T-helper 17 cell (primary cell): ENCODE measurements at places on chromosomes 2 and 18. TPM values are rescaled to one million over a fixed set of nuclear protein-coding genes. Genes with fewer than 3 reads are reported as not detected.

GRCh38 chr2:238585836-238586821 lies 159.4 kb downstream of the ASB1 start:
- no peaks in the 10 kb centered on the region for H3K4me1 ChIP-seq
- H3K27ac ChIP-seq, result no peak overlapping the region
- H3K4me3 ChIP-seq, result no peak overlapping the region
- H3K36me3 ChIP-seq, result no peaks in the 10 kb centered on the region

- peak overlapping the region; percentile 62 for H3K27ac ChIP-seq
- peaks cover 10% of the 10 kb centered on the region for H3K4me1 ChIP-seq
- H3K27me3 ChIP-seq, result peaks cover 13% of the 10 kb centered on the region
- no peaks in the 10 kb centered on the region for H3K36me3 ChIP-seq
- H3K4me3 ChIP-seq, result no peak overlapping the region
- no peak for DNase-seq
Measured at GRCh38 chr2:159152128-159152778, 134.2 kb downstream of the WDSUB1 start.

DNA sequence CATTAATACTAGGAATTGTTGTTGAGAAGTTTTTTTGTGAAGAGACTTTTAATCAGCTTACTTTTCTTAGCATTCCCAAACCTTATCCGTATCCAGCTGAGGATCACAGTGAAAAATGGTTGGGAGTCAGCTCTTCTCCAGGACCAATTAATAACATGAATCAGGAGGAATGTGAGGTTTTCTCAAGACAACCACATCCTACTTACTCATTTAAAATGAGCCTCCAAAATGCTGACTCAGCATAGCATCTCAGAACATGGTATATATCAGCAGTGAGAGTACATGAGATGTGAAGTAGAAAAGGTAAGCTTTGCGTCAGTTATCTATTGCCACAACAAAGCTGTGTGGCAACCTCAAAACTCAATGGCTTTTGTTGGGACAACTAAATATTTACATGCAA lies 140.3 kb downstream of the NRP2 start:
- H3K4me1 ChIP-seq, result no peaks in the 10 kb centered on the region
- no peaks in the 10 kb centered on the region for H3K36me3 ChIP-seq
- H3K4me3 ChIP-seq, result no peak overlapping the region
- no peak for DNase-seq
- no peak overlapping the region for H3K27ac ChIP-seq

GRCh38 chr18:69680123-69680522 lies 267.6 kb downstream of the CD226 start:
- peaks cover 3% of the 10 kb centered on the region for H3K4me1 ChIP-seq
- no peak for DNase-seq
- H3K36me3 ChIP-seq, result no peaks in the 10 kb centered on the region

GRCh38 chr2:217759991-217760390 lies 242.8 kb downstream of the TNS1 start:
- peaks cover 17% of the 10 kb centered on the region for H3K4me1 ChIP-seq
- H3K27ac ChIP-seq, result no peak overlapping the region
- no peaks in the 10 kb centered on the region for H3K36me3 ChIP-seq
- DNase-seq, result no peak
- H3K4me3 ChIP-seq, result no peak overlapping the region

DNA sequence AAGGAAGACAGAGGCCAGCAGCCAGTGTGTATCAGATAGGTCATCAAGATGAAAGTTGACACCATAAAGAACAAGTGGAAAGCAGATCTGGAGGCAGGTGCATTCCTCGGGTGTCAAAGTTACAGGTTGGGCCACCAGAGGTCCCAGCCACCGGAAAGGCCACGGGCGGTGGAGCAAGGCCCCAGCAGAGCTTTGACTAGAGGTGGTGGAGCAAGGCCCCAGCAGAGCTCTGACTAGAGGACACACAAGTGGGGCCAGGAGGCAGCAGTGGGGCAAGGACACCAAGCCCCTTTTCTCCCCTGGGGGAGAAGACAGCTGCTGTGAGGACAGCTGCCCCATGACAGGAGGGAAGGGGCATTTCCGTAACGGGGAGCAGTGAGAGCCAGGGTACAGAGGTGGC lies 115.1 kb downstream of the GYPC start:
- H3K27ac ChIP-seq, result no peak overlapping the region
- no peak for DNase-seq
- H3K4me1 ChIP-seq, result peaks cover 32% of the 10 kb centered on the region
- H3K36me3 ChIP-seq, result peaks cover 11% of the 10 kb centered on the region
- peak overlapping the region; percentile 41 for H3K4me3 ChIP-seq

GRCh38 chr2:119157850-119158511 lies 570 bp downstream of the C1QL2 start:
- H3K4me3 ChIP-seq, result no peak overlapping the region
- peaks cover 48% of the 10 kb centered on the region for H3K27me3 ChIP-seq
- no peak for DNase-seq
- no peak overlapping the region for H3K27ac ChIP-seq
- peaks cover 3% of the 10 kb centered on the region for H3K4me1 ChIP-seq

DNA sequence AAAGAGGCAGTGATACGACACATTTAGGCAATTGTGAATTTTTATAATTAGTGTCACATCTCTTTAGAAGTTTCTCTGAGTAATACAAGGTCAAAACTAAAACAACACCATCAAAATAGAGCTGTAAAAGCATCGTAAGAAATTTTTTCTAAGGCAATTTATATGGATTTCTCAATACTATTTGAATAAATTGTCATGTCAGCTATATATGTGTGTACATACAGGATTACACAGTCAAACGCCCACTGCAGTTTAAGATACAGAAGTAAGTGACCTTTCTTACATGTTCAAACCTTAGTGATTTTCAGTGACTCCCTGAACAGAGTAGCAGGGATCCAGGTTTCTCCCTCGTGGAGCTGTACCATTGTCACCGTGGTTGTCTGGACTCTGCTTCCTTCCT lies 129.1 kb upstream of the CBLN2 start:
- H3K27ac ChIP-seq, result no peak overlapping the region
- no peaks in the 10 kb centered on the region for H3K27me3 ChIP-seq
- no peaks in the 10 kb centered on the region for H3K36me3 ChIP-seq
- no peaks in the 10 kb centered on the region for H3K4me1 ChIP-seq

DNA sequence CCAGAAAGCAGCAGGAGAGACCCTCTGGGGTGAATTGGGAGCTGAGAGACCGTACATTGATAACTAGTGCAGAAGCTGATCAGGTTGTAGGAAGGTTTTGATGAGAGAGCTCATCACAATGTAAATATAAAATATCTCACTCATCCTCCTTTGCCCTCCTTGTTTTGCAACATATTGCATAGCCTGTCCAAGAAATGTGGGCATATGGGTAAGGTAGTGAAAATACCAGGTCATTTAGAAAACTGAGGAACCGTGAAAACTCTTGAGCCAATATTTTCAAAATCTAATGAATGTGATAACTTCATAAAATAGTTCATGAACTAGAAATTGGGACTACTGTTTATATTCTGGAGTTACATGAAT lies 31.4 kb downstream of the C18orf54 start:
- no peak for DNase-seq
- no peak overlapping the region for H3K4me3 ChIP-seq
- H3K27me3 ChIP-seq, result peaks cover 15% of the 10 kb centered on the region
- H3K27ac ChIP-seq, result no peak overlapping the region

- no peaks in the 10 kb centered on the region for H3K27me3 ChIP-seq
- no peaks in the 10 kb centered on the region for H3K4me1 ChIP-seq
- no peak for DNase-seq
- no peak overlapping the region for H3K4me3 ChIP-seq
- peaks cover 4% of the 10 kb centered on the region for H3K36me3 ChIP-seq
- no peak overlapping the region for H3K27ac ChIP-seq
Measured at GRCh38 chr18:35695384-35695783, 113.8 kb downstream of the GALNT1 start.

DNA sequence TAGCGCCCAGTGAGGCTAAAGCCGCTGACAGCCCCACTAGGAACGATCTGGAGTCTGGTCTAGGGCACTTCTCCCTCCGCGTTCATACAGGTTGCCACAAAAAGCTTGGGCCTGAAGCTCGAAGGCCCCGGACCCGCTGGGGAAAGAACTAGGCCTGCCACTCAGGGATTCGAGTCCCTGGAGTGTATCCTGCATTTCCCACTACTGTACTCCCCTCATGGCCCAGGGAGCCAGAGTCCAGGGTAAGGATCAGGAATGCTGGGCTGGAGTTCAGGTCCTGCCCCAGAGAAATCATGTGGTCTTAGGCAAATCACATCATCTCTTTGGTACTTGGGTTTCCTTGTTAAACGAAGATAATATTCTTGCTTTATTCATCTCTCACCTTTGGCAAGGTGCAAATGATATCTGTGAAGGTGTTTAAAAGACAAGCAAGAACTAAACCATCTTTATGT lies 1.4 kb upstream of the ZFP36L2 start:
- DNase-seq, result no peak
- peak overlapping the region; percentile 93 for H3K27ac ChIP-seq
- H3K4me1 ChIP-seq, result peaks cover 19% of the 10 kb centered on the region
- H3K4me3 ChIP-seq, result peak overlapping the region; percentile 90

DNA sequence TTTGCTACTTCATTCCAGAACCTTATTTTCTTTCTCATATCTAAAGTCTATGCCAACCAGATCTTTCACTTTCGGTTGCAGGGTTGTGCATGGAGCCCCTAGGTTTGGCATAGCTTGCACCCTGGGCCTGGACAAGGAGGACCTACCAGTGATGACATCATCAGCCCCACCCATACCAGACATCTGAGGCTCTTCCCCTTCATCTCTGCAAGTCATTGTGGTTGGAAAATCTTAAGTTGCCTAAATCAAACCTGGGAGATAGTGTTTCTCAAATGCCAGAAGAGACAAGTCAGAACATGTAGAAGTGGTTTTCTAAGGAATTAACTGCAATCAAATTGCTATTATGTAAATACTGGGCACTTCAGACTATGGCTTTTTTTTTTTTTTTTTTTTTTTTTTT lies 363.3 kb downstream of the ZNF516 start:
- no peak for DNase-seq
- H3K36me3 ChIP-seq, result no peaks in the 10 kb centered on the region
- H3K4me1 ChIP-seq, result no peaks in the 10 kb centered on the region
- no peak overlapping the region for H3K27ac ChIP-seq
- H3K4me3 ChIP-seq, result no peak overlapping the region
- no peaks in the 10 kb centered on the region for H3K27me3 ChIP-seq

- H3K27me3 ChIP-seq, result no peaks in the 10 kb centered on the region
- H3K4me1 ChIP-seq, result no peaks in the 10 kb centered on the region
- H3K4me3 ChIP-seq, result no peak overlapping the region
- H3K27ac ChIP-seq, result no peak overlapping the region
- no peaks in the 10 kb centered on the region for H3K36me3 ChIP-seq
- no peak for DNase-seq
Measured at GRCh38 chr2:164457271-164457670, 164.0 kb downstream of the GRB14 start.

- no peaks in the 10 kb centered on the region for H3K4me1 ChIP-seq
- H3K4me3 ChIP-seq, result no peak overlapping the region
- no peak overlapping the region for H3K27ac ChIP-seq
- no peak for DNase-seq
- no peaks in the 10 kb centered on the region for H3K27me3 ChIP-seq
Measured at GRCh38 chr2:207182911-207183310, 17.2 kb upstream of the KLF7 start.

- H3K4me3 ChIP-seq, result no peak overlapping the region
- H3K36me3 ChIP-seq, result no peaks in the 10 kb centered on the region
- H3K27ac ChIP-seq, result peak overlapping the region; percentile 29
- no peaks in the 10 kb centered on the region for H3K27me3 ChIP-seq
- DNase-seq, result no peak
Measured at GRCh38 chr2:3536682-3537632, 17.6 kb upstream of the ADI1 start.

DNA sequence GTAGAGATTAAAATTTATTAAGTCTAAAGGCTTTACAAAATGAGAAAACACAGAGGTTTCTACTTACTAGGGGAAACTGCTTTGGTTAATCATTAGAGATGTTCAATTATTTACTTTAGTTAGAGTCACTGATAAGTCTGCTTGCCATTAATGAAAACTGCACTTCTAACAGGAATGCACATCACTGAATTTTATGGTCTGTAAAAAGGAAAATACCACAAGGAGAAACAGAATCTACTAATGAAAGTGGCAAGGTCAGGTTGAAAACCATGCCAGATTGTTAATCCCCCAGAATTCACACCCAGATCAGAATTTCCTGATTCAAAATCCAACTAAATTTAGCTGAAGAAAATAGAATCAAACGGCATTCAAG lies 90.5 kb upstream of the GRB14 start:
- no peak for DNase-seq
- no peak overlapping the region for H3K4me3 ChIP-seq
- no peaks in the 10 kb centered on the region for H3K27me3 ChIP-seq
- no peak overlapping the region for H3K27ac ChIP-seq

GRCh38 chr2:46062637-46063412 lies 234.4 kb upstream of the EPAS1 start:
- H3K4me3 ChIP-seq, result no peak overlapping the region
- peaks cover 14% of the 10 kb centered on the region for H3K4me1 ChIP-seq
- no peaks in the 10 kb centered on the region for H3K27me3 ChIP-seq
- H3K36me3 ChIP-seq, result peaks cover 2% of the 10 kb centered on the region

GRCh38 chr2:186696290-186696689 lies 2.4 kb downstream of the FAM171B start:
- H3K27ac ChIP-seq, result no peak overlapping the region
- DNase-seq, result no peak
- no peak overlapping the region for H3K4me3 ChIP-seq
- peaks cover 14% of the 10 kb centered on the region for H3K4me1 ChIP-seq
- peaks cover 65% of the 10 kb centered on the region for H3K27me3 ChIP-seq

DNA sequence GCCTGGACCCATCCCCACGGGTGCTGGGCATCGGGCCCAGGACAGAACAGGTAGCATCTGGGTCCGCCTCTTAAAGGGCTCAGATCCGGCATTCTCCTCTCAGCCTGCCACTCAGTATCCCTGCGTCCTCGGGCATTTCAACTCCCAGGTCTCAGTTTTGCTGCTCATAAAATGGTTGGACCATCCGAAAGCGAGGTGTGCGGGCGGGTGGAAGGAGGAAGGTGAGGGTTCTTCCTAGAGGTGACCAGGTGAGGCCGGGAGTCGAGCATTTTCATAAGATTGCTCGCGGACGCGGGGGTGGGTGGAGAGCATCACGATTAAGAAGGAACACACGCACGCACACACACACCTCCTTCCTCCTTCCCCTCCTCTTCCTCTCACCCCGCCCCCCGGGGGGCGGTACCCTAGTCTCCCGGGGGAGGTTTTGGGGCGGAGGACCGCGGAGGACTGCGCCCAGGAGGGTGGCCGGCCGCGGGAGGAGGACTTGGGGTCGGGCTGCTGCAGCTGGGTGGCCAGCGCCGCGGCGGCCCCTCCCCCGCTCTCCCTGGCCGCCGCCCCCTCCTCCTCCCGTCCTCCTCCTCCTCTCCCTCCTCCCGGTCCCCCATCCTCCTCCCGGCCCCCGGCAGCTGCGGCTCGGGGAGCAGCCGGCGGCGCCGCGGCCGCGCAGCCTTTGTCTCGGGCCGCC lies 97.9 kb upstream of the GPR45 start:
- DNase-seq, result no peak
- peak overlapping the region; percentile 83 for H3K4me3 ChIP-seq
- H3K27ac ChIP-seq, result no peak overlapping the region

- H3K27ac ChIP-seq, result peak overlapping the region; percentile 39
- H3K4me3 ChIP-seq, result peak overlapping the region; percentile 43
- peaks cover 2% of the 10 kb centered on the region for H3K27me3 ChIP-seq
- peaks cover 2% of the 10 kb centered on the region for H3K36me3 ChIP-seq
- peaks cover 25% of the 10 kb centered on the region for H3K4me1 ChIP-seq
- DNase-seq, result no peak
Measured at GRCh38 chr2:38610851-38611801, 8.4 kb upstream of the HNRNPLL start.

ST8SIA5 gene
- not detected for total RNA-seq

CYP27C1 gene
- not detected for total RNA-seq

TLX2 gene
- total RNA-seq, result 0.16 TPM

ANKRD62 gene
- not detected for total RNA-seq

KLF7 gene
- 38.1 TPM for total RNA-seq

CCDC85A gene
- not detected for total RNA-seq

CAMKMT gene
- total RNA-seq, result 19.8 TPM

TUBA3E gene
- not detected for total RNA-seq

NPHP1 gene
- total RNA-seq, result 1.4 TPM
